ENCODE measurements at places on chromosomes 1 and 21.

- no peak for DNase-seq
Measured at GRCh38 chr1:110631836-110632620, 25.9 kb upstream of the KCNA2 start.

DNA sequence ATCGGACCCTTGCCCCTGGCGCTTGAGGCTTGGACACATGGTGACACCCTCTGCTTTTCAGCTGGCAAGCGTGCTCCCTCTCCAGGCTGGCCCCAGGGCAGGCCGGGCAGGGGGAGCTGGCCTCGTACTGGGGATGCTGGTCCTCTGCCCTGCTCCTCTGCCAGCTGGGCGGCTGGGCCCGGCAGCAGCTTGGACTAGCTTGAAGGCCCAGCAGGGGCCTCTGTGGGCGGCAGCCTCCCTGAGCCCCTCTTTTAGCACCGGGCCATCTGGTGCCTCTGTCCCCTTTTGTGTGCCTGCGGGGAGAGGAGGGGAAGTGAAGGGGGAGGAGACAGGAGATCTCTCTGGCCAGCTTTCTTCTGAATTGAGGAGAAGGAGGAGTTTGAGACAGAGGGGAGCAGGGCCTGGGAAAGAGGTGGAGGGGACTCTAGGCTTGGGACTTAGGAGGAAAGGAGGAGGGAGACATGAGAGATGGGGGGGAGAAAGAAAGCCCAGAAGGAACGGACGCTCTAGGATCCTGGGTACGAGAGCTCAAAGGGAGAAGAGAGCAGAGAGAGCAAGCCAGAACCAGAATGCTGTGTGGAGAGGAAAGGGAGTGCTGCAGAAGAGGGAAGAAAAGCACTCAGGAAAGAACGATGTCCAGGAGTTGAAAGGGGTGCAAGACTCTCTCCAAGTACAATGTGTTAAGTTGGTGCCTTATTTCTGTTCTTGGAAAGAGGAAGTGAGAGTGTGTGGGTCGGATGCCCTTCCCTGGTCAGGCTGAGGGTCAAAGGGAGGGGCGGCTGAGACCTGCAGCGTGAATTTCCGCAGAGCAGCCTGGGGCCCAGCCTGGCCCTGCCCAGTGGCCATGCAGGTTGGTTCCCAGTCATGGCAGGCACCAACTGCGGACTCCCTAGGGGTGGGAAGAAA lies 40.3 kb downstream of the IER5 start:
- no peak for DNase-seq

DNA sequence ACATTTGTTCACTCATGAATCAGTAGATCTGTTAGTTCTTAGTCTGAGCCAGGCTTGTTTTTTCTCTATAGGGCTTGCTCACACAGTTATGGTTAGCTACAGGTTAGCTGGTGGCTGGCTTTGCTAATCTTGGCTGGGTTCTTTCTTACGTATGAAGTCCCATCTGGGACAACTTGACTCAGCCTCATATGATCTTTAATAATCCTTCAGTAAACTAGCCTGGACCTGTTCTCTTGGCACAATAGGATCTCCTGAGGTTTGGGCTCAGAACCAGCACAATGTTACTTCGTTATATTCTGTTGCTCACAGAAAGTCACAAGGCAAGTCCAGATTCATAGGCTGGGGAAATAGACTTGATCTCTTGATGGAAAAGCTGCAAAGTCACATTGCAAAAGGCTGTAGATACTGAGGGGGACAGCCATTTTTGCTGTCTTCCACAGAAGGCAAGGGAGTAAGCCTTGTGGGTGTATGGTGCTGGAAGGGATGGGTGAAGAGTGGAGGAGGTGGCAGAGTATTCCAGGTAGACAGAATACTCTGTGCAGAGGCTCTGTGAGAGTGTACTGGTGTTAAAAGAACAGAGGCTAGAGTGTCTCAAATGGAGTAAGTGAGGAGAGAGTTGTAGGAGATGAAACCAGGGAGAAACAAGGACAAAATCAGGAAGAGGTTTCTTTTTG lies 24.4 kb downstream of the EFCAB7 start:
- no peak for DNase-seq

GRCh38 chr1:41282679-41283317 lies 40.7 kb upstream of the SCMH1 start:
- DNase-seq, result no peak

DNA sequence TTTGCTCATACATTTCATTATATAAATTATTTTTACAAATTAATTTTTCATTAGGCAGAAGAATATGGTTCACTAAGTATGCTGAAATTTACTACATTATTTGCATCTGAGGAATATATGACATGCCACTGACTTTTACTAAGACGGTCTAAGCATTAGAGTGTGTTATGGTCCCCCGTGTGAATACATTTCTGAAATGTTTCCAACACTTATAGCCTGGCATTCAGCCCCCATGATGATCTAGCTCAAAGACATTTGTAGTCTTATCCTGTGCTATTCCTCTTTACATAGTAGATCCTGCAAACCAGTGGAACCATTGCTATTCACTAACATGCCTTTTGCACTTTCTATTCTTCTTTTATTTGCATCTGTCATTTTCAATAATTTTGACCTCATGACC lies 1878.0 kb downstream of the MRPL39 start:
- no peak for DNase-seq

DNA sequence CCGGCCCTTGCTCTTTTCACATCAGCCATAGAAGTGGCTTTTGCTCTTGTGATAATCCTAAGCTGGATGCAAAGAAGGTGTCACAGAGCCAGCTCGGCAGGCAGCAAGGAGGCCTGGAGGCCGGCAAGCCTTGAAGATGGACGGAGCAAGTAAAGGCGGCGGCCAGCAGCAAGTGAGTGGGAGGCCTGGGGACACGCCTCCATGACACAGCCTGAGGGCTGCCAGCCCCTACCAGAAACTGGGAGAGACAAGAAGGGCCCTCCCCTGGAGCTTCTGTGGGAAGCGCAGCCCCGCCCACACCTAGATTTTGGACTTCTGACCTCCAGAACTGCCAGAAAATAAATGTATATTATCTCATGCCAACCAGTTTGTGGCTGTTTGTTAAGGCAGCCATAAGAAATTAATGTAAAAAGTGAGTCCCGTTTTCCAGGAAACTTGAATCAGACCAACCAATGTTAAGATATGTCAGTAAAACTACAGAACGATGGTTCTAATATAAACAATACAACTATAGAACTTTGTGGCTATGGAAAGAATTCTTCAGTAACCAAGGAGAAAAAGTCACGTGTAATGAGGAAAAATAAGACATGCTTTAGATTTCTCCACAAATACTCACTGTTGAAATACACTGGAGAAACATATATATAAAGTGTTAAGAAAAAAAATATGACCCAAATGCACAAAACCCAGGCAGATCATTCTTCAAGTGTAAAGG lies 49.9 kb downstream of the BACE2 start:
- DNase-seq, result no peak
